ENCODE measurements at places on chromosomes 12 and 14. TPM values are rescaled to one million over a fixed set of nuclear protein-coding genes. Genes with fewer than 3 reads are reported as not detected.

- DNase-seq: peak; percentile 6
Measured at GRCh38 chr12:81692008-81692407, 67.1 kb downstream of the PPFIA2 start.

- DNase-seq: peak; percentile 74
Measured at GRCh38 chr12:462936-463705, 3.4 kb downstream of the B4GALNT3 start.

DNA sequence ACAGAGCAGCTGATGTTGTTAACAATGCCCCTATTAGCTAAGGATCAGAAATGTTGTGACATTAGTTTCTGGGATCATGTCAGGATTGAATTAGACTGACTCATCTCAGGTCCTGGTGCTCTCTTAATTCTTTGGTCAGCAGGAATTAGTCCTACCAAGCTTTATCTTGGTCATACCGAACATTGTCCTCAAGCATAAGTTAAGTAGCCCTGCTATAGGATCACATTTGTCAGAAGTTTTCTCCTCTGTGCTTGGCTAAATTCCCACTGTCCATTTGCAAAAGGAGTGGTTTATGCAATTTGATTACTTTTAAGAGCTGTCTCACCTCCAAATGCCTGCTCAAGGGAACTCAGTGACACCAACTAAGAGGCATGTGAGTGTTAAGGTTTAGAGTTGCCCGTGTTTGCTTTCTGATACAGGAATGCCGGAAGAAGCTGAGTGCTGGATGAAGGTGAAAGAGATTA lies 48.4 kb upstream of the IFNG-AS1 start:
- peak; percentile 36 for DNase-seq

GRCh38 chr12:95083938-95084337 lies 10.5 kb upstream of the NR2C1 start:
- no peak for DNase-seq

MMP17 gene
- total RNA-seq: not detected

Data from stomach (tissue), 19 donors.